T-cell (primary cell): ENCODE measurements at places on chromosomes 6 and 20. TPM values are rescaled to one million over a fixed set of nuclear protein-coding genes. Genes with fewer than 3 reads are reported as not detected.

LPIN3 gene
- total RNA-seq = 0.80 TPM

GRCh38 chr6:53172468-53172803 lies 23.8 kb upstream of the GCM1 start:
- no peak for DNase-seq

DNA sequence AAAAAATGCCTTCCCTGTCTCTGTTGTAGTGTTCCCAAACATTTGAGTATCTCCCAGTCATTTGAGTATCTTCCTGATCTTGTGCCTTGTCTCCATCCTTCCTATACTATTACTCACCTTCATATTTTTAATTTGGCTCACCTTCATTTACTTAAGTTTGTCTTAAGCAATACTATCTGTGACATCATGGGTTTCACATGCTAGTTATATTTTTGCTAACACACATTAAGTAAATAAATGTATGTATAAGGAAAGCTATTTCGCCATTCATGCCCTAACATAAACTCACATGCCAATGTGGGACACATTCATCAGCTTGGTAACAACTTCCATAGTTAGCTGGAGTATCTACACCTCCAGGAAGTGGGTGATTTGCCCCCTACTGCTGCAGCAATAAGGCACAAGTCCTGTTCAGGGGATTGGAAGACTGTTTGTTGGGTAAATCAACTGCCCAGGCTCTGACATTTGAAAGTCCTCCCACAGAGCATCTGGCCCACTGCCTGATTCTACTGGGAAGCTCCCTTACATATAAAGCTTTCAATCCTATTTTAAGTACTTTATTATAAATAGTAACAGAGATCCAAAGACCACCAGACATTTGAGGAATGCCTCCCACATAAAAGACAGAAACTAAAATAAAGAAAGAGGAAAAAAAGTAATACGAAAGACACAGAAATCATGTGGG lies 132.3 kb downstream of the ISM1 start:
- DNase-seq = no peak

GRCh38 chr6:5645328-5646290 lies 361.1 kb downstream of the NRN1 start:
- DNase-seq = no peak

DNA sequence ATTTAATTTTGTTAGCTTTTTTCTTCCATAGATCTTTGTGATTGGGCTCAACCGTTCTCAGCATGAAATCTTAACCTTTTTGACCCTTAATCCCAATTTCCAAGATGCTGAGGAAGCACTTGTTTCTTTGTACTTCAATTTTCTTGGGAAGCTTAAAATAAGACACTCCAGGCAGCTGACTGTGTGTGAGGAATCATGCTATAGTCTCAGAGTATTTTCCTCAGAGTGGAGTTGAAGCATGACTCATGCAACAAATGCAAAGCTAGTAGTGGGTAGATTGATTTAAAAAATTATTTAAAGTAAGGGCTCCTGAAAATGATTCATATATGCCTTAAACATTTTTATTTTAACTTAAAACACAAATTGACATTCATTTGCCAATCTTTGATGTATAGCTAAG lies 168.7 kb downstream of the BTBD3 start:
- DNase-seq = no peak

DNA sequence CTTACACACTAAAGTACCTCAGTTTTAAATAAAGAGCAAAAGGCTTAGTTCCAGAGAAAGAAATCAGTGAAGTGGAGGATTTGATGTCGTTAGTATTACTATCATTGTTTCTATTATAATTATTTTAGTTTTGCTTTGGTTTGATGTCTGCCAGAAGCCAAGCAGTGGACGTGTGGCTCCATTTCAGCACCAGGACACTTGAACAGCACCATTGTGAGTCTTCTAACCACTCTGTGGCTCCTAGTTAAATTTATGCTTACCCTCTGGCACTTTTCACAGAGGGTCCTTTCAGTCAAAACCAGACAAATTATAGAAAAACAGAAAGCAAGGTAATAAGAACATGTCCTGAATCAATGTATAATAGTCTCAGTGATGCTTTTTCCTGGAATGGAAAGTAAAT lies 3.4 kb downstream of the COL9A1 start:
- DNase-seq = no peak

DNA sequence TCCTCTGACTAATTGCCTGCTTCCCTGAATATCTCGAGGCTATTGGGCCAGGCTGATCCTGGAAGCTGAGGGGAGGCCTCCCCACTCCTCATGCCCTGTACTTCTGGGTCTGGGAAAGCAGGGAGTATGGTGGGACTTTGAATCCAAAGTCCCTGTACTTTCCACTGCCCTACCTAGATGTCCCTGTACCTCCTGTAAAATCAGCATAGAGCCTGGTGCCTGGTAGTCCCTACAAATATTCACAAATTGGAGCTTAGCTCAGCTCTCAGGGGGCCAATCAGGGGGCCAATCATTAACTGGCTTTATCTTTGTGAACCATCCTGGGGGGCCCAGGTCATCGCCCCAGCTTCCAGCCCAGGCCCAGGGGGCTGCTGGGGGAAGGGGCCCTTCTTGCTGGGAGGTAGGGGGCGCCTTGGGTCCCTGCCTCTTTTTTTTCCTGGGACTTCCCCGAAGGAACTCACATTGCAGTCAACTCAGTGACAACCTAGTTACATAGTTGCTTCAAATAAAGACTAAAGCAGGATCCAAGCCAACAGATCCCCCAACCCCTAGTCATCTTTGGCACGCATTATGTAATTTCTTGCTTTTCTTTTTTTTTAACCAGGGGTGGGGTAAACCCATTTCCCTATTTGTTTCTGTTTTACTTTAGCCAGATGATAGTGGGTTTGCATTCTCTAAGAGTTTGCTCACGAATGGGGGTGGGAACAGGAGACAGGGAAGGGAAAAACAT lies 6.9 kb upstream of the VEGFA start:
- DNase-seq = no peak

BACH2 gene
- total RNA-seq = 81.9 TPM

- no peak for DNase-seq
Observed at GRCh38 chr6:8939615-8940014, 504.3 kb upstream of the SLC35B3 start.

VEGFA gene
- 1.5 TPM for total RNA-seq

FOXS1 gene
- total RNA-seq = not detected

SLC22A23 gene
- 6.2 TPM for total RNA-seq

LY6G6C gene
- total RNA-seq = not detected

DNA sequence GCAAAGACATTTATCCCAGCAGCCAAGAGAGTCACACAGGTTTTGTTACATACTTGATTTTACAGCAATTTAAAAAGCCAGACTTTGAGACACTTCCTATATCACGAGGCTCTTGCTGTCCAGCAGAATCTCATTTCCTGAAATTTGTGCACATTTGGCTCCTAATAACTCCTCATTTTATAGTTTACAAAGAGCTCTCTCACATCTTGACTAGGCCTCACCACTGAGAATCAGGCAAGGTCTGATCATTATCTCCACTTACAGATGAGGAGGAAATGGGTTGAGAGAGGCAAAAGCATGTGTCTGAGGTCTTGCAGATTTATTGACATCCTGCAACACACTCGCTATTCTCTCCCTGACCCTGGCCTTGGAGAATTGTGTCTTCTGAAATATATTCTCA lies 426.8 kb downstream of the MAFB start:
- DNase-seq = no peak

- DNase-seq = no peak
Observed at GRCh38 chr6:145714731-145715130, 20.6 kb downstream of the EPM2A start.

SLC52A3 gene
- not detected for total RNA-seq

TMEM14B gene
- 55.8 TPM for total RNA-seq
